ENCODE measurements at places on chromosomes 5 and 9.

GRCh38 chr9:14096258-14096922 lies 217.6 kb downstream of the NFIB start:
- no peak for DNase-seq

- no peak for DNase-seq
Measured at GRCh38 chr9:72615931-72616330, 94.5 kb downstream of the TMC1 start.

DNA sequence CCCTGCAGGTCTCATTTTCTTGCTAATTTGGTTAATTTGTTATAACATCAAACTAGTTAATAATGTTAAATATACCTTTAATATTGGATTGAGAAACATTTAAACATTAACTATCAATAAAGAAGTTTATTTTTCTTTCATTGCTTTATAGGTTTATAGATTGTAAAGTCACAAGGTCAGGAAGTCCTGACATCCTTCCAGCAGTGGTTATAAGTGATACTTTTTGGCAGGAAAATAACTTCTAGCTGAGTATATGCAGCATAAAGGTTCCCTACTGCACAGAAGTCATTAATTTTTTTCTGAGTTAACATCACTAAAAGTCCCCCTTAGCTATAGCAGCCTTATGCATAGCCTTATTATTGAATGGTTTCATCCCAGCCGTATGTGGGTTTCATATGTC lies 85.5 kb downstream of the LNPEP start:
- DNase-seq = no peak

DNA sequence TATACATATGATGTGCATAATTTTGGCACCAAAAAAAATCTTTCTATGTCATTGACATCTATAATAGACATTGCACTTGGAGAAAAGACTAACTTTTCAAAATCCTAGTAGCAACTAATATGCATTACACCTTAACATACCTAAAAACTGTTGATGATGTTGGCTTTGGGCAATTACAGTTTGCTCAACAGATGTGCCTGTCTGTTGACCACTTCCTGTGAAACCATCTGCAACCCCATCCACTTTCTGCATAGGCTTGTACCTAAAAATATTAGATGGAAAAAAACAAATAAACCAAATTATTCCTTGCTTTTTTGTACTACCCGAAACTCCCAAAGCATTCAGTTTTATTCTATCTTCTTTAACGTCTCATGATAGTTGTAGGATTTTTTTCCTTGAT lies 248.6 kb downstream of the RFX3 start:
- no peak for DNase-seq

DNA sequence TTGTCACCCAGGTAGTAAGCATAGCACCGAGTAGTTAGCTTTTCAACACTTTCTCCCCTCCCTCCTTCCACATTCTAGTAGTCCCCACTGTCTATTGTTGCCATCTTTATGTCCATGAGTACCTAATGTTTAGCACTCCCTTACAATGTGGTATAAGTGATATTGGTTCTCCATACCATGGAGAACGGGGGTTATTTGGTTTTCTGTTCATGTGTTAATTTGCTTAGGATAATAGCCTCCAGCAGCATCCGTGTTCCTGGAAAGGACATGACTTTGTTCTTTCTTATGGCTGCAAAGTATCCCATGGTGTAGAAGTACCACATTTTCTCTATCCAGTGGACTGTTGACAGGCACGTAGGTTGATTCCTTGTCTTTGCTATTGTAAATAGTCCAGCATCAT lies 353.9 kb downstream of the ADGRV1 start:
- DNase-seq = no peak

- DNase-seq = no peak
Measured at GRCh38 chr9:137128862-137129455, 10.0 kb upstream of the GRIN1 start.

DNA sequence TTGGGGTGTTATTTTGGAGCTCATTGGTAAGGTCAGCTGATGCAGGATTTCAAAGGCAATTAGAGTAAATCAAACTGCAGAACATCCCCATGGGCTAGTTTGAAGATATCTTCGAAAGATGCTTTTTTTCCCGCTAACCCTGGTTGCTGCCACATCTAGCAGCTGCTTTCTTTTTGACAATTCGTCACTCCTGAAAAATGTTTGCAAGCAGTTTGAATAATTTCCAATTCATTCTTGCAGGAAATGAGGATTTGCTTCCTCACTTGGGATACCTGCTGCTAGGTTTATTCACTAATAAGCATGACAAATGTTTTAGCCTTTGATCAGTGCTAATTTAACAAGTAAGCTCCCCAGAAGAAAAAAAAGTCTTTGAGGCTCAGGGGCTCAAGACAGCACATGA lies 649.6 kb upstream of the RORB start:
- no peak for DNase-seq

GRCh38 chr5:93585767-93586385 lies 2.9 kb downstream of the NR2F1 start:
- DNase-seq = no peak

DNA sequence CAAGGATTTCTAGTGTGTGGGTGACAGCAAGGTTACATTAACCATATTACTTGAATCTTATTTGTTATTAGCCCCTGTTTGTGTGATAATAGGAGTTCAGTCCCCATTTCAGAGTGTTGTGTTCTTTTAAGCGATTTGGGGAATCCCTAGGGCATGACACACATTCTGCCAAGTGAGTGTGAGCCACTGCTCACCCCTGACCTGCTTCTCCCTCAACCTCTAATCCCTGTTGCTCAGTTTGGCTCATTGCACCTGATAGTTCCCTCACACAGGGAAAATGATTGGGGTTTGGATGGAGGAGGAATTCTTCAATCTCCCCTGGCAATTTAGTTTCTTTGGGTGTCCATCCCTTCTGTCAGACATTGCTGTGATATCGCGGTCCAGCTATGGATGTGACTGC lies 149.2 kb downstream of the DMRTA1 start:
- no peak for DNase-seq

GRCh38 chr5:73186976-73187375 lies 14.0 kb downstream of the TMEM174 start:
- DNase-seq = no peak

GRCh38 chr5:118696076-118696475 lies 292.3 kb downstream of the DTWD2 start:
- no peak for DNase-seq

DNA sequence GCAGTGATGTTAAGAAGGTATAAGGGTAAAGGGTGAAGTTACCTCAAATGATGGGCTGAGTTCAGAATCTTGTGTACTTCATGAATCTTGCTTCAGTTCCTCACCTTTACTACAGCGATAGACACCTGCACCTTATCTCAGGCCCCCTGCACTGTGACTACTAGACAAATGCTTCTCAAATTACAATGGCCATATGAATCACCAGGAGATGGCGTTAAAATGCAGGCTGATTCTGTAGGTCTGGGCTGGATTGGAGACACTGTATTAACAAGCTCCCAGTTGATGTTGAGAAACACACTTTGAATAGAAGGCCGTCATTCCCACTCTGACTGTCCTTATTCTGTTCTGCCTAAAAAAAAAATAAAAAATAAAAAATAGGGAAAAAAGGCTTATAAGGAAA lies 29.8 kb downstream of the TARS1 start:
- no peak for DNase-seq

DNA sequence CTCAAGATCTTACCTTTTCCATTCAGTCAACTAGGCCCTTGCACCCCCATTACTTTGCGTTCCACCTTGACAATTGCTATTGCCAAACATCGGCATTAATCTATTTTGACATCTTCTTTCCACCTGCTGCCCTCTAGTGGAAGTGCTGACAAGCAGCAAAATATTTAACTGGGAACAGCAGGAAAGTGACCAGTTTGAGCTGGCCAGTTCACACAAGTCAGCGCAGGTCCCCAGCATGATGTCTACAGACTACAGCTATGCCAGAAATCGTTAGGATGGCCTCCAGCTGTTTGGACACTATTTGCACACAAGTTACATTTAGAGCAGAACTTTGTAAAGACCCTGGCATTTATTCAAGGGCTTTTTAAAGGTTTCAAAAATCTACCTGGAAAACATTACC lies 160.1 kb downstream of the GHR start:
- DNase-seq = no peak

- DNase-seq = no peak
Measured at GRCh38 chr9:126508171-126508591, 105.5 kb upstream of the LMX1B start.

DNA sequence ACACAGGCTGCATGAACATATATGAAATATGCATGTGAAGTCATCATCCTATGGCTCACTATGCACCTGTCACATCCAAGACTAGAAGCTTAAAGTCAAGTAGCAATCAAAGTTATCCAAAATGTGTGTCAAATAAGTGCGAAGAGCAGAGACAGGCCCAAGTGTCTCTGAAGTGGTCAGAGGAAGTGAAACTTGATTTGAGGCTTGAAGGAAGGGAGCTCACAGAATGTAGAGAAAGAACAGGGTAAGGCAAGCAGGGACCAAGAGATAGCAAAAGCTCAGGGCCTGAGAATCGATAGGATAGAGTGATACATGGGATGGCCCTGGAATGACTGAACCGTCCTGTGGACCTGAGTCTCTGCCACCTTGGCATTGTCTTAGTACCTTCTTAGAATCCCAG lies 274.3 kb upstream of the TRPC7 start:
- no peak for DNase-seq

DNA sequence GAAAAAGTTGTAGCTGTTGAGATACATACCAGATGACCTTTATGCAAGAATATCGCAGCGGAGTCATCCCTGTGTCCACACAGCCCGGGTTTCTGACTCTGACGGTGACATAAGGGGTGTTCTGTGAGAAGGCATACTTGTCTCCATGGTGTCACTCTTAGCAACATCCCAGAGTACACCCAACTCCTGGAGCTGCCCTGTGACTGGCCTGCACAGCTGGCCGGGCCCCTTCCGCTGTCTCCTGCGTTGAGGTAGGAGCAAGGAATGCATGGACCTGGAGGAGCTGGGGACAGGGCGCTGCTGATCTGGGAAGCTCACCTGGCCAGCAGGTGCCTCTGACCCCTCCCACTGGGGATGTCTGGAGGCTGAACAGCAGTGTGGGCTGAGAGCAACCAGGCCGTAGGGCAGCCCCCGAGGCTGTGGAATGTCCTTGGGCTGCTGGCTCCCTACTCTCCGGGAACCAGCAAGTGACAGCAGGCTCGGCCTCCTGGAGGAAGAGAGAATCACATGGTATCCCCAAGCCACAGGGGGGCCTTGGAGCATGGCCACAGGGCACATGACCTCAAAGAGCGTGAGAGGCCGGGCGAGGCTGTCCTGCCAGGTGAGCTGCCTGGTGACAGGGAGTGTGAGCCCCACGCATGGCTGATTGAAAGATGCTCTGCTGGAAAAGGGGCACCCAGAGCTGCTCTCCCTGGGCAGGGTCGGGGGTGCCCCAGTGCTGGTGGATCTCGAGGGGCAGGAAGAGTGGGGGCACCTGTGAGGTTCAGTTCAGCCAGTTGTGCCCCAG lies 113.4 kb downstream of the MRPL36 start:
- DNase-seq = no peak

DNA sequence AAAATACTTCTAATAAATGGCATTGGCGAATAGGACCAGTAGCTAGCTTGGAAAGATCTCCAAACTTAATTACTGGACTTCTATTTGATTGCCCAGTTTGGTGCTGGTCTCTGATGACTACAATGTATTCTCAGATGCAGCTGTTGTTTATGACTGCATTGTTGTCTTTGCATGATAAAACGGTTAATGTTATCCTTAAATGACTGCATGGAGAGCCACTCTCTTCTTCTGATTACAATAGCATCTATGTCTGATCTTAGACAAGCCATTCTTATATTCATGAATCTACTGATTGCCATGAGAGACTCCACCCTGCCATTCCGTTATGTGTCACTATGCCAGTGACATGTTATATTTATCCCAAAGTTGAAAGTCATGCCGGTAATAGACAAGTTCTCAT lies 42.9 kb upstream of the ERBIN start:
- no peak for DNase-seq

- DNase-seq = no peak
Measured at GRCh38 chr5:161051920-161052500, 200.0 kb upstream of the ATP10B start.

- no peak for DNase-seq
Measured at GRCh38 chr9:128470560-128470959, 14.8 kb downstream of the ODF2 start.

DNA sequence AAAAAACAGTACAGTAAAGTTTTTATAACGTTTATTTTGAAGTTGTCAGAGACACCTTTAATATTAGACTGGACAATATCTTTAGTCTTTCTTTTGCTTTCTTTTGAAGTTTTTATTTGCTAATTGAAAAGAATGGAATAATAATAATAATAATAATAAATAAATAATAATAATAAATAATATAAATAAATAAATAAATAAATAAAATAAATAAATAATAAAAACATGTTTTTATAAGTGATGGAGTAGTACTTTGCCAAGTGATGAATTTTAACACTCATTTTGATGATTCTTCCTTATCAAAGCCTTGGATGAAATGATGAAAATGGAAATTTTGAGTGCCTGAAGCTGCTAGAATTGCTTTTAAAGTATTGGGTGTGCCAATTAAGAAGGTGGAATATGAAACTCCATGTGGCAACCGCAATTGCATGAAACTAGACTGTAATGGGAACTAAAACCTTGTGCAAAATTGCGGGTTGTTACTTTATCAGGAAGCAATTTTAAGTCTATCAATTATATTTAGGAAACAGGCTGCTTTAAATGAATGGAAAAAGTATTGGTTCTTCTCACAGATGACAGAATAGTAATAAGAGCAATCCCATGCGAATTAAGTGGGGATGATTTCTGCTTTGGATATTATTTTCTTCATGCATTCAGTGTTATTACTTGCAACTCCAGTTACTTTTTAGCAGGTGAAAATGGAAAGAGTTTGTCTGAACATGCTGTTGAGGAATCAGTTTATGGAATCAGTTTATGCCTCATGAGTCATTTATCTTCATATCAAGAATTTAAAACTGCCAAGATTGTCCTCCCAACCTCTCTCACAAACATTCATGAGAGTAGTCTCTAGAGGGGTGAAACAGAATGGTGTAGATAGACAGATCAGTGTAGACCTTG lies 4.6 kb downstream of the ANXA1 start:
- no peak for DNase-seq

GRCh38 chr9:97665742-97666141 lies 31.4 kb downstream of the XPA start:
- no peak for DNase-seq

GRCh38 chr9:33465596-33466564 lies 7.8 kb downstream of the NOL6 start:
- DNase-seq = peak; percentile 20

DNA sequence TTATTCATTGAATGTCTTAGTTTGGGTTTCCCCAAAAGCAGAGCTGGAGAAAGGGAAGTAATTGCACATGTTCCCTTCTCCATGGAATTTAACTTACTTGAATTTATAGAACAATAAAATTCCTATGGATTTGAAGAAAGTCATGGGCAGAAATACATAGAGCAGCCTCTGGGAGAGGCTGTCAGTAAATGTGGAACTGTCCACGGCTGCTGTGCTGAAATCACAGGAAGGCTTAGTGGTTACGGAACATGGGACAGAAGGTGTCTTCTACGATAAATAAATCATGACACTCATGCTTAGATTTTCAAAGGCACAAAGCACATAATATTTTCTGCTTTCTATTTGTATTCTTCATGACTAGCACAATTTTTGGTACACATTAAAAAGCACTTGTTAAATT lies 440.6 kb upstream of the IZUMO3 start:
- no peak for DNase-seq

Measured in activated naive CD8-positive, alpha-beta T cell treated with anti-CD3 and anti-CD28 coated beads, Interleukin-2, amount 10 ng/mL, durations not matched to agents 7 days and 5 days (primary cell).